ENCODE measurements at places on chromosomes 13 and 19. TPM values are rescaled to one million over a fixed set of nuclear protein-coding genes. Genes with fewer than 3 reads are reported as not detected.

- peak overlapping the region; percentile 91 for H3K27ac ChIP-seq
- H3K36me3 ChIP-seq, result no peaks in the 10 kb centered on the region
- DNase-seq, result peak; percentile 96
- H3K27me3 ChIP-seq, result no peaks in the 10 kb centered on the region
Observed at GRCh38 chr19:47848823-47849473, 10.1 kb upstream of the TPRX2 start.

GRCh38 chr13:73224703-73225102, 165.9 kb downstream of the KLF5 start:
- H3K27ac ChIP-seq, result no peak overlapping the region
- H3K36me3 ChIP-seq, result no peaks in the 10 kb centered on the region
- DNase-seq, result no peak
- no peaks in the 10 kb centered on the region for H3K27me3 ChIP-seq

GRCh38 chr13:75492389-75492788, 10.4 kb upstream of the TBC1D4 start:
- H3K4me1 ChIP-seq, result no peaks in the 10 kb centered on the region
- no peaks in the 10 kb centered on the region for H3K27me3 ChIP-seq
- H3K36me3 ChIP-seq, result no peaks in the 10 kb centered on the region
- DNase-seq, result no peak

- DNase-seq, result no peak
- H3K4me3 ChIP-seq, result no peak overlapping the region
- H3K4me1 ChIP-seq, result no peaks in the 10 kb centered on the region
- H3K27ac ChIP-seq, result no peak overlapping the region
- no peaks in the 10 kb centered on the region for H3K36me3 ChIP-seq
- H3K27me3 ChIP-seq, result no peaks in the 10 kb centered on the region
Observed at GRCh38 chr19:7846155-7846646, 16.2 kb downstream of the EVI5L start.

CCNA1 gene
- 0.37 TPM for total RNA-seq

DNA sequence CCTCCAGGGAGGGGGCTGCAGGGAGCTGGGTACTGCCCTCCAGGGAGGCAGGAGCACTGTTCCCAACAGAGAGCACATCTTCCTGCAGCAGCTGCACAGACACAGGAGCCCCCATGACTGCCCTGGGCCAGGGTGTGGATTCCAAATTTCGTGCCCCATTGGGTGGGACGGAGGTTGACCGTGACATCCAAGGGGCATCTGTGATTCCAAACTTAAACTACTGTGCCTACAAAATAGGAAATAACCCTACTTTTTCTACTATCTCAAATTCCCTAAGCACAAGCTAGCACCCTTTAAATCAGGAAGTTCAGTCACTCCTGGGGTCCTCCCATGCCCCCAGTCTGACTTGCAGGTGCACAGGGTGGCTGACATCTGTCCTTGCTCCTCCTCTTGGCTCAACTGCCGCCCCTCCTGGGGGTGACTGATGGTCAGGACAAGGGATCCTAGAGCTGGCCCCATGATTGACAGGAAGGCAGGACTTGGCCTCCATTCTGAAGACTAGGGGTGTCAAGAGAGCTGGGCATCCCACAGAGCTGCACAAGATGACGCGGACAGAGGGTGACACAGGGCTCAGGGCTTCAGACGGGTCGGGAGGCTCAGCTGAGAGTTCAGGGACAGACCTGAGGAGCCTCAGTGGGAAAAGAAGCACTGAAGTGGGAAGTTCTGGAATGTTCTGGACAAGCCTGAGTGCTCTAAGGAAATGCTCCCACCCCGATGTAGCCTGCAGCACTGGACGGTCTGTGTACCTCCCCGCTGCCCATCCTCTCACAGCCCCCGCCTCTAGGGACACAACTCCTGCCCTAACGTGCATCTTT, 7.8 kb upstream of the CEACAM5 start:
- H3K4me3 ChIP-seq, result no peak overlapping the region
- no peaks in the 10 kb centered on the region for H3K36me3 ChIP-seq
- DNase-seq, result no peak
- H3K27ac ChIP-seq, result no peak overlapping the region
- no peaks in the 10 kb centered on the region for H3K4me1 ChIP-seq

DNA sequence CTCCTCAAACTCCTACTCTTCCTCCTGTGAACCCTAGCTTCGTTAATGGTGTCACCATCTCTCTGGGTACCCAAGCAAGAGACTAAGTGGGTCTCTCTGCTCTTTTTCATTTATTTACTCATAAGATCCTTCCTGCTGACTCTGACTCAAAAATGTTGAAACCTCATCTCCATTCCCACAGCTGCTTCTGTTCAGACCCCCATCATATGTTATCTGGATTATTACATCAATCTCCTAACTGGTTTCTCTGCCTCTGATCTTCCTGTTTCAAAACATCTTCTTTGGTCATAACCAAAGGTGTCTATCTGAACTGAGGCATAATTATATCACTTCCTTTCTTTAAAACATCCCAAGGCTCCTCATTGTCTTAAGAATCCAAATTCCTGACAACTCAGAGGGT, 2.0 kb upstream of the MEDAG start:
- H3K27me3 ChIP-seq, result no peaks in the 10 kb centered on the region

DNA sequence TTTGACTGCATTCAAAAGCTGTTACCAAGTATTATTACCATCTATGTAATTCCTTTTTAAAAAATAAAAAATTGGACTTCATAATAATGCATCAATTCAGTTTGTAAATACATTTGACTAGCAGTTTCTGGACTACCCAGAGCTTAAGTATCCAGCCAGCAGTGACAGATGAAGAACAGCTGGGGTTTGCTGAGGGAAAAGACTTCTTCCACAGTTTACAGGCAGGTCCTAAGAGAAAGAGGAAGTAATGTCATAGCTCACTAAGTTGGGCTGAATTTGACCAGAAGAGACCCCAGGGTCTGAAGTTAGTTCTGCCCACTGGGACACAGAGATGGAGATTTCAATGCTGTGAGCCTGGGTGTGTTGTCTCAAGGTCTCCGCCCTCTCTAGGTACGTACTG, 96.4 kb downstream of the MBNL2 start:
- DNase-seq, result no peak
- no peaks in the 10 kb centered on the region for H3K4me1 ChIP-seq
- no peaks in the 10 kb centered on the region for H3K27me3 ChIP-seq

DNA sequence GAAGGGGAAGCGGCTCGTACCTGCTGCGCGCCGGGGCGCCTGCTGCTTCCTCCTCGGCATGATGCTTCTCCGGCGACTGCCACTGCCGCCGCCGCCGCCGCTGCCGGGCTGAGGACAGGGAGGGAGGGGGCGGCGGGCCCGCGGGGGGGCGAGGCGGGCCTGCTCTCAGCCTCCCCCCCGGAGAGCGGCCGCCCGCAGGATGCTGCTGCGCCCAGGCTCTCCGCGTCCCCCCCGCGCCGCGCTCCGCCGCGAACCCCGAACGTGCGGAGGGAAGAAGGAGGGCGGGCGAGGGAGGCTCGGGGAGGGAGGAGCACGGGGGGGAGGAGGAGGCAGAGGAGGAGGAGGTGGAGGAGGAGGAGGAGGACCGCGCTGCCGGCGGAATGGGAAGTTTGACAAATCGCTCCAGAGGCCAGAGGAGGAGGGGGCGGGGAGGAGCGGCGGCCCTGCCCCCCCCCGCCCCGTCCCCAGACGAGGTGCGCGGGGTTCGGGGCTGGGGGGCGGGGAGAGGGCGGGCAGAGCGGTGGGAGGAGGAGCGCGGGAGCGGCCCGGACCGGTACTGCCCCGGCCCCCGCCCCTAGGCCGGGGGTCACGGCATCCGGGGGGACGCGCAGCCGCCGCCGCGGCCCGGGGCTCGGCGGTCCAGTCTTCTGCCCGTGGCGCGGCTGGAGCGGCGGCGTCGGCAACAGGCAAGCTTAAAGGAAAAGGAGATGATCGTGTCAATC, at the start of gene TSHZ3:
TSHZ3 (minus strand) TSS at position 277 of the 722 bp plus-strand sequence; CDS start at position 60, 217 bp downstream.
- H3K36me3 ChIP-seq, result no peaks in the 10 kb centered on the region
- H3K4me3 ChIP-seq, result peak within 1 kb of the TSS; percentile 81
- DNase-seq, result peak; percentile 83
- H3K4me1 ChIP-seq, result peaks cover 27% of the 10 kb centered on the region
- H3K27me3 ChIP-seq, result peaks cover 85% of the 10 kb centered on the region

GRCh38 chr13:112617754-112618375, 29.9 kb upstream of the TUBGCP3 start:
- H3K36me3 ChIP-seq, result no peaks in the 10 kb centered on the region
- no peak for DNase-seq
- H3K4me3 ChIP-seq, result no peak overlapping the region
- no peak overlapping the region for H3K27ac ChIP-seq

- peaks cover 39% of the 10 kb centered on the region for H3K4me1 ChIP-seq
- no peak overlapping the region for H3K4me3 ChIP-seq
- no peak for DNase-seq
- H3K27me3 ChIP-seq, result no peaks in the 10 kb centered on the region
- H3K27ac ChIP-seq, result peak overlapping the region; percentile 76
Observed at GRCh38 chr19:3668331-3669081, 31.8 kb downstream of the PIP5K1C start.

- H3K27ac ChIP-seq, result no peak overlapping the region
- H3K4me1 ChIP-seq, result no peaks in the 10 kb centered on the region
- no peak for DNase-seq
- H3K36me3 ChIP-seq, result no peaks in the 10 kb centered on the region
Observed at GRCh38 chr19:55958356-55958755, 10.7 kb downstream of the NLRP8 start.

- DNase-seq, result no peak
- H3K36me3 ChIP-seq, result no peaks in the 10 kb centered on the region
- no peaks in the 10 kb centered on the region for H3K27me3 ChIP-seq
- H3K4me1 ChIP-seq, result no peaks in the 10 kb centered on the region
- no peak overlapping the region for H3K27ac ChIP-seq
Observed at GRCh38 chr13:32882691-32883090, 133.5 kb upstream of the KL start.

CCL25 gene
- total RNA-seq, result 1.2 TPM

DNA sequence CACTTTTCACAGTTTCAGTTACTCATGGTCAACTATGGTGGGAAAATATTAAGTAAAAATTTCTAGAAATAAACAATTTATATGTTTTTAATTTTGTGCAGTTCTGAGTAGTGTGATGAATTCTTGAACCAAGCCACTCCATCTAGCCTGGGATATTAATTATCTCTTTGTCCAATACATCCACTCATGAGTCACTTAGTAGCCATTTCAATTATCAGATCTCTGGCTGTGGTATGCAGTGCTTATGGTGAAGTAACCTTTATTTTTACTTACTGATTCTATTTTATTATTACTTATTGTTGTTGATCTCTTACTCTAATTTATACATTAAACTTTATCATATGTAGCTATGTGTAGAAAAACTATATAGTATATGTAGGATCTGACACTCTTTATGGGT, 128.9 kb upstream of the KLHL1 start:
- H3K4me1 ChIP-seq, result no peaks in the 10 kb centered on the region
- no peak overlapping the region for H3K4me3 ChIP-seq
- H3K36me3 ChIP-seq, result no peaks in the 10 kb centered on the region
- no peak for DNase-seq

PDE4C gene
- 0.62 TPM for total RNA-seq

GRCh38 chr13:21069561-21070004, 8.2 kb upstream of the LATS2 start:
- no peaks in the 10 kb centered on the region for H3K36me3 ChIP-seq
- no peak for DNase-seq
- H3K4me1 ChIP-seq, result peaks cover 3% of the 10 kb centered on the region
- no peak overlapping the region for H3K27ac ChIP-seq

DNA sequence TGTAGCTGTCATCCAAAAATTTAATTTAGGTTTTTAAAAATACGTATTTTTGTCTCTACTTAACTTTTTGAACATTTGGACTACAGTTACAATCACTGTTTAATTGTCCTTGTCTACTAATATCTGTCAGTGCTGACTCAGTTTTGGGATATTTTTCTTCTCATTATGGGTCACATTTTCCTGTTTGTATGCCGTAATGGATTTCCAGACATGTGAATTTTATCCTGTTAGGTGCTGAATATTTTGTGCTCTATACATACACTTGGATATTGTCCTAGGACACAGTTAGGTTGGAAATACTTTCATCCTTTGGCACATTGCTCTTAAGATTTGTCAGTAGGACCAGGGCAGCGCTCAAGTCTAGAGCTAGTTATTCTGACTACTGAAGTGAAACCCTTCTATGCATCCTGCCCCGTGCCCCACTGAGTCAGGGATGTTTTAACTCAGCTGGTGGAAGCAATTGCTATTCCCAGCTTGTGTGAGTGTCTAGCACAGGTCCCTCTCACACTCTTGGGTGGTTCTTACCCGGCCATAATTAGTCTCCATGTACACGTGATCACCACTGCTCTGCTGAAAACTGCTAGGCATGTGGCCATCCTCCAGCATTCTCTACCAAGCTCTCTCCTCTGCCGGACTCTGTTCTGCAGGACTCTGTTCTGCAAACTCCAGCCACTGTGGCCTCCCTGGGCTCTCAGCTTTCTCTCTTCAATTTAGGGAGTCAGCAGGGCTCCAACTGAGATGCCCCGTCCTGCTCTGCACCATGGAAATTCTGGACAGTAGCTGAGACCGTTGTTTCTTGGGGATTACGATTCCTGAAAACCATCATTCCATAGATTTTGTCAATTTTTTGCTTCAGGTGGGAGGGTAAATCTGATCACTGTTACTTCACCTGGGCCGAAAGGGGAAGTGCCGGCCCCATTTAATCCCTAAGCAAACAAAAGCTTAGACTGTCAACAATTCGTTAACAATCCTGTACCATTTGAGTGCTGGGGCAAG, 11.1 kb downstream of the PROZ start:
- H3K4me3 ChIP-seq, result no peak overlapping the region
- DNase-seq, result peak; percentile 28
- no peaks in the 10 kb centered on the region for H3K27me3 ChIP-seq
- peak overlapping the region; percentile 43 for H3K27ac ChIP-seq
- peaks cover 12% of the 10 kb centered on the region for H3K4me1 ChIP-seq

- no peak overlapping the region for H3K27ac ChIP-seq
- no peaks in the 10 kb centered on the region for H3K4me1 ChIP-seq
- no peaks in the 10 kb centered on the region for H3K36me3 ChIP-seq
- peak; percentile 50 for DNase-seq
Observed at GRCh38 chr19:50008532-50008931, 16.6 kb downstream of the VRK3 start.

ZNF562 gene
- total RNA-seq, result 1.6 TPM

RAP2A gene
- total RNA-seq, result 46.9 TPM

IGFL2 gene
- not detected for total RNA-seq

DNA sequence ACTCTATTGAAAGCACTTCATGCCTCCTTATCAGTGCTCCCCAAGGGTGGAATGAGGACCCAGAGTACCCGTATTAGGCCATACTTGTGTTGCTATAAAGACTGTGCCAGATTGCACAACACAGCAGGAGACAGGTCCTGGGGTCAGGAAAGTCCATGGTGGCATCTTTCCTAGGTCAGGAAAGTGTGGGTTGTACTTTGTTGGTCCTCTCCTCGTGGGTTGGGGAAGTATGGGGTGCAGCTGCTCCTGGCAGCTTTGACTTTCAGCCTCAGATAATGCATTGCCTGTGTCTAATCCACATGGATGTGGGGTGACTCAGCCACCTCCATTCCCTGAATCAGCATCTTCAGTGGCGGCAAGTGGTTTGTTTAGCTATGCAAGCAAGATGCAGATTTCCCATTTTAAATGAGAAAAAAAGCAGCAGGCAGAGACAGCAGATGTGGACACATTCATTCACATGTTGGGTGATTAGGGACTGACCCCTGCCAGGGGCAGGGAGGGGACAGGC, 8.4 kb upstream of the CYP2B6 start:
- H3K4me1 ChIP-seq, result no peaks in the 10 kb centered on the region
- DNase-seq, result no peak
- H3K4me3 ChIP-seq, result no peak overlapping the region
- H3K27ac ChIP-seq, result no peak overlapping the region
